NCI-H187 treated with DMSO at 0.1 percent for 48 hours (cell line): ENCODE measurements at places on chromosomes 1 and 21.

DNA sequence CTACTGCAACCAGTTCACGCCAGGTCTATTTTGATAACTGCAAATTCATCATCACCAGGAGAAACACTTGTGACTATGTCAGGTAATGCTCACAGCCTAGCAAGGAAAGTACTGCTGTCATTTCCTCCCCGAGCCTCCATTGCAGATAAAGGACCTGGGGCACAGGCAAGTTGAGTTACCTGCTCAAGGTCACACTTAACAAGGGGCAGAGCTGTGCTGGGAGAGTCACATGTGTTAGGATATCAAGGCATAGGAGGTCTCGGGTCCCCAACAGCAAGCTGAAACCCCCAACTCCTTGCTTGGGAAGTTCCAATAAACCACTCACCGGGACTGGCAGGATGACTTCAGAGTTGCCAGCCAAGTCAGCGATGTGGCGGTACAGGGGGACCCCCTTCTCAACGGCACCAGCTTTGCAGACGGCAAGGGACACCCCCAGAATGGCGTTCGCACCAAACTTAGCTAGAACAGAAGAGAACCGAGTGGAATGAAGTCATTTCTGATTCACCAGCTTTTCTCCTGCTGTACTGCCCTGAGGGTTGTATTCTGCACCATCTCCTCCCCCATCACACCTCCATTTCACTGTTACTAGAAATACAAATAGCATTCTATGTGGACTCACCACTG lies 11.6 kb downstream of the ENO1 start:
- DNase-seq = no peak

DNA sequence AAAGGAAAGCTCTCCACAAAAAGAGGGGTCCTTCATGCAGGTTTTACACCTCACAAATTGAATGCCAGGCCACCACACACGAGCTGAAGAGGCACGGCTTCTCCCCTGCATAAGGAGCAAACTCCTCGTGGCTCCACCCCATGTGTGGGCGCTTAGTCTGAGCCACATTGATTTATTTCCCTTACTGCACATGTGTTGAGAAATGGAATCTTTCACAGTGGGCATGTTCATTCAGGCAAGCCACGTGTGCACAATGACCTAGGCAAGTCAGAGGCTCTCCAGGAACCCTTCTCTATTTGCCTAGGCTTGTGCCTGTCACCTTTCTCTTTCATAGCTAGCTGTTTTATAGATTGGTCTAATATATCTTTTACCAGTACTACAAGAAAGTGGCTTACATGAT lies 120.5 kb downstream of the LTN1 start:
- DNase-seq = no peak

- DNase-seq = no peak
Measured at GRCh38 chr1:7783178-7783711, 846 bp upstream of the PER3 start.

- no peak for DNase-seq
Measured at GRCh38 chr1:245946905-245947304, 560.2 kb downstream of the SMYD3 start.

DNA sequence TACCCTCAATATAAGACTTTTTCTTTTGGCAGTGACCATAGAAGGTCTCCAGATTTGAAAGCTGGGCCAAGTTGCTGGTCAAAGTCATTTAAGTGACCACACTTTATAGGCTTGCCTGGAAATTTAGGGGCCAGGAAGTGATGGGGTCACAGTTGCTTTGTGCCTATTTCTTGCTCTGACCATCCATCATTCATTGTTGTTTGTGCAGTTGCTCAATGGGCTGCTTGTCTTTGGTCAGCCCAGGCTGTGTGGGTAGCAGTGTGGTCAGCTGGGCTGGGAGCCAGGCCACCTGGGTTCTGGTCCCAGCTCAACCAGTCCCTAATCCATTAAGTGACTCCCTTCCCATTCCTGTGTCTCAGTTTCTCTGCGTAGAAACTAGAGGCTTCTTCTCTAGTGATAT lies 2.1 kb upstream of the OTUD7B start:
- no peak for DNase-seq
